Panc1 (cell line): ENCODE measurements at places on chromosomes 2 and 18. TPM values are rescaled to one million over a fixed set of nuclear protein-coding genes. Genes with fewer than 3 reads are reported as not detected.

Gene FNDC4
- 1.3 TPM for total RNA-seq

Gene ELMOD3
- total RNA-seq, result 14.8 TPM

Gene MAP3K19
- not detected for total RNA-seq

Gene CCT4
- total RNA-seq, result 239 TPM

DNA sequence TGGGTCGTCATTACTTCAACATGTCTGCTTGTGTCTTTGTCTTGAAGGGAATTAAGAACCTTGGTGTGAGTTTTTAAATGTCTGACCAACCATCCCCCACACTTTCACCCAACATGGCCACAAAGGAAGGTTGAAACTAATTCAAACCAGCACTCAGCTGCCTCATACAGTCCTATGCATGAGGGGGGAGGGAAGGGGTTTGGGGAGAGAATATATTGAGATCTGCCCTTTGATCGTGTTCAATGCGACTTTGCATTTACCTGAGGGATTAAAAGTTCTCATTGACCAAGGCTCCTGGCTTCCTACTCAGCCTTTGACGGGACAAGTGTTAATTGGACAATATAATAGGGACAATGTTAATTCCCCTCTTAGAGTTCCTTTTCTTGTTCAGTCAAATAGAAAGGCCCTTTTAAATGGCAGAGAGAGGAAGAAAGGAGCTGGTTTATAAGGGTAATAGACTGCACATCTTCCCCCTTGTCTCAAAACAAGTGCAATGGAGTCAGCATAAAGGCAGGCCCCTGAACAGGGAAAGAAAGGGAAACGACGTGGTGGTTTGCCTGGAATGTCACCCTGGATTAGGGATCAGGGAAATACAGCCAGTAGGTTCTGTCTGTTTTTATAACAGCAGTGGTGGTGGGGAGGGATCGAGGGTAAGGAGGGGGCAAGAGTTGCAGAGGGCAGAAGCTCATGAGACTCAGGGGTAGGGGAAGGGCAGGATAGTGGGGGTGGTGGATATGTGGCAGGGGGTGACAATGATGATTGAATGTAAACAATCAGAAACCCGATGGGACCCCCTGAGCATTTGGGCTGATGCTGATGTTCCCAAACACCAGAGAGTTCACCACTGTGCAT, 198.7 kb downstream of the MYCN start:
- DNase-seq, result no peak

- no peak for DNase-seq
Measured at GRCh38 chr18:49249521-49249920, 210.9 kb downstream of the DYM start.

GRCh38 chr2:109120166-109120565, 8.8 kb upstream of the SH3RF3 start:
- no peak for DNase-seq

- DNase-seq, result no peak
Measured at GRCh38 chr2:26461601-26462023, 16.3 kb downstream of the OTOF start.
